ENCODE measurements at places on chromosomes 12 and 14. TPM values are rescaled to one million over a fixed set of nuclear protein-coding genes. Genes with fewer than 3 reads are reported as not detected.

PROX2 gene
- total RNA-seq, result not detected

GRCh38 chr12:28222081-28222700, 31.9 kb downstream of the CCDC91 start:
- no peak for DNase-seq

- no peak for DNase-seq
Measured at GRCh38 chr12:75606151-75606550, 94.7 kb upstream of the KRR1 start.

- no peak for DNase-seq
Measured at GRCh38 chr14:95433094-95433478, 83.4 kb downstream of the SYNE3 start.

GRCh38 chr12:131628766-131629448, 82.0 kb upstream of the SFSWAP start:
- DNase-seq, result no peak

- peak; percentile 53 for DNase-seq
Measured at GRCh38 chr14:101965181-101965544, 790 bp downstream of the DYNC1H1 start.

GRCh38 chr12:120687578-120688289, 785 bp downstream of the MLEC start:
- DNase-seq, result peak; percentile 24

SLC10A1 gene
- not detected for total RNA-seq

GRCh38 chr14:44778604-44779003, 183.1 kb downstream of the KLHL28 start:
- DNase-seq, result peak; percentile 83

- DNase-seq, result no peak
Measured at GRCh38 chr14:71115821-71116567, 208.7 kb downstream of the PCNX1 start.

Data from fibroblast of the aortic adventitia (primary cell).